GM19239 (cell line): ENCODE measurements at places on chromosomes 6 and 20.

DNA sequence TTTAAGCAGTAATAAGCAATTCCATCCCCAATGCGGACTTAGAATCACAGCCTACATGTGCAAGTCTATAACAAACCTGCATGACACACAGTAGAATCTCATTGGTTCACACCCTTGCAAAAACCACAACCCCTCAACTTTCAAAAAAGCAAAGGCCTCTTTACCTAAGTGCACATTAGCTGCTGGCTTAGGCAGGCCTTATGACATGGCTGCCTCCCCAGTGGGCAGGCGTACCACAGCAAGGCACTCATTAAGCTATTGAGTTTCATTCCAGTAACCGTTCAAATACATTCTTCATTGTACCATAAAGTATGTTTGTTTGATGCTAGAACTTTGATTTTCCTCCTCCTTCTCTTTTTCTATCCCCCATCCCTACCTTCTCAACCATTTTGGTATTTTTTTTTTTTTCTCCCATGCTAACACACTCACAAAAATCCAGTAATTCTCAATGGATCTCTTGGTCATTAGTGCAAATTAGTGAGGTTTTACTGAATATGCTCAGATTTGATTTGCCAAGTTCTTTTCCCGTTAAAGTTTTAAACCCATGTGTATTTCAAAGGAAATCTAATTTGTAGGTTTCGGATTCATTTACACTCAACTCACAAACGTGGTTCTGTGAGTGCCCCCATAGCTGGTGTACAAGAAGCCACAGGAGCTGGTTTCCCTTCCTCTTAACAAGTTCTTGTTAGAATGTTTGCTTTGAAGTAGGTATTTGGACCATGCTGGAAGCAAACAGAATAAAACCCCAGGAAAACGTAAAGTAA is 460.4 kb upstream of the RUNX2 start:
- no peak for DNase-seq

- no peak for DNase-seq
Observed at GRCh38 chr6:73302339-73302738, 39.3 kb upstream of the KHDC1 start.

DNA sequence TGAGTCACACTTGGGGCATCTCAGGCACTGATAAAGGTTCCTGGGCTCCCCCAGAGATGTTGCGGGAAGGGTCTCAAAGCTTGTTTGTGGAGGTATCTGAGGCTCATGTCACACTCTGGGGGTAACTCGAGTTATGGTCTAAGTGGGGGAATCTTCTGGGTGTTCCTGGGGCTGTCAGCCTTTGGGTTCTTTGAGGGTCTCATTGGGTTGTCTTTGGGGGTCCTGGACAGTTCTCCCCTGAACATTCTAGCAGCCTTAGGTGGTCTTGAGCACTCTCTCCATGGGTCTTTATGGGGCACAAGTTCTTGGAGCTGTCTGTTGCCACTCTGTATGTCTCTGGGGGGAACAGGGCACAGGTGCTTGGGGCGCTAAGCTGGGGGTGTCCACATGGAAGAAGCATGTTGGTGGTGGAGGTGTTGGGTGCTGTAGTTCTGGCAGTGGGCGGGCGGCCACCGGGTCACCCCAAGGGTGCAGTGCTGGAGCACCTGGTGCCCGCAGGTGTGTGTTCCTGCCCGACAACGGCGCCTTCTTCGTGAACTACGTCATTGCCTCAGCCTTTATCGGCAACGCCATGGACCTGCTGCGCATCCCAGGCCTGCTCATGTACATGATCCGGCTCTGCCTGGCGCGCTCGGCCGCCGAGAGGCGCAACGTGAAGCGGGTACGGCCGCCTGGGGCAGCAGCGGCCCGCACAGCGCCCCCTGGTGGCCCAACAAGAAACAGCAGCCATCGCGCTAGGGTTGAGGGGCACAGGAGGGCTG is 7.1 kb upstream of the CAPN11 start:
- DNase-seq, result peak; percentile 88

GRCh38 chr20:57840066-57840465 is 130.3 kb upstream of the PMEPA1 start:
- no peak for DNase-seq

GRCh38 chr6:142879527-142879926 is 65.4 kb downstream of the HIVEP2 start:
- no peak for DNase-seq

GRCh38 chr20:35568645-35569044 is 26.8 kb downstream of the ERGIC3 start:
- DNase-seq, result no peak

DNA sequence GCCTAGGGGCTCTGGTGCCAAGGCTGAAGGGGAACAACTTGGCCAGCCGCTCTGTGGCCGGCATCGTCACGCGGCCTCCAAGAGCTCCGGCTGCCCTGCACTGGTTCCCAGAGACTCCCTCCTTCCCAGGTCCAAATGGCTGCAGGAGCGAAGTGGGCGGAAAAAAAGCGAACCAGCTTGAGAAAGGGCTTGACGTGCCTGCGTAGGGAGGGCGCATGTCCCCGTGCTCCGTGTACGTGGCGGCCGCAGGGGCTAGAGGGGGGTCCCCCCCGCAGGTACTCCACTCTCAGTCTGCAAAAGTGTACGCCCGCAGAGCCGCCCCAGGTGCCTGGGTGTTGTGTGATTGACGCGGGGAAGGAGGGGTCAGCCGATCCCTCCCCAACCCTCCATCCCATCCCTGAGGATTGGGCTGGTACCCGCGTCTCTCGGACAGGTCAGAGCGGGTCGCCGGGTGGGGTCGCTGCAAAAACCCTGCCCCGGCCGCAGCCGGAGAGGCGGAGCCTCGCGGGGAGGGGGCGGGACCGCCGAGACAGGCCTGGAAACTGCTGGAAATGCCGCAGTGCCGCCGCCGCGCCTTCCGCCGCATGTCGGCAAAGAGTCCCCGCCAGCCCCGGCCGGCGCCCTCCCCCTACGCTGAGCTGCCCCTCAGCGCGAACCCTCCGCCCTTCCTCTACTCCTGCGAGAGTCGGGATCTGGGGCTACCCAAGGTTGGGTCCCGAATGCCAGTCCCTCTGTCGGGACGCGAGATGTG is 814 bp upstream of the HSP90AB1 start:
- DNase-seq, result no peak

DNA sequence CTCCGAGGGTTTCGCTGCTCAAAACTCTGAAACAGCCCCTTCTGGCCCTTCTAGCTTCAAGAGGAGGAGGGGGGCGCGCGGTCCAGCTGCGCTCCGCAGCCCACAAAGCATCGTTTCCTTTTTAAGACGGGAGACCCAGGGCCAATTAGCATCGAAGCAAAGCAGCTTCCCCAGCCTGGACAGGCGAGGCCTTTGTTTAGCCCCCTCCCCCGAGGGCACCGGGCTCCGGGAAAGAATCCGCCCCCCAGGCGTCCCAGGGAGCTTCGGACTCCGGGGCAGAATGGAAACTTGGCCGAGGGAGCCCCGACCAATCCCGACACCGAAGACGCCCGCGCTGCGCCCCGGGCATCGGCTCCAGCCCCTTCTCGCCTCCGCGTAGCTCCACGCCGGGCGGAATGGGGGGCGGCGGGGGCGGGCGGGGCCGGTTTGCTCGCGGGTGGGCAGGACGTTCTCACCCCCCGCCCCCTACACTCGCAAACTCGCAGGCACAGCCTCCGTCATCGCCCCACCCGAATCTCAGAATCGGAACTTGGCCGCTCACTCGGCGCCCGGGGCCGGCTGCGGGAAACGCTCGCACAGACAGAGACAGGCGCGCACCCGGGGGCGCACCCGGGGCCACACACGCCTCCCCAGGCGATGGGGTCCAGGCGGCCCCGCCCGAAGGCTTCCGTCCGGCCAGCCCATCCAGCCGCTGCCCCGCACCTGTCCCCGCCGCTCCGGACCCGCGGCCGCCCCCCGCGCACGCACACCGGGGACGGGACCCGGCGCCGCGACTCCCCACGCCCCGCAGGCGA is 628 bp downstream of the NKAIN4 start:
- no peak for DNase-seq

DNA sequence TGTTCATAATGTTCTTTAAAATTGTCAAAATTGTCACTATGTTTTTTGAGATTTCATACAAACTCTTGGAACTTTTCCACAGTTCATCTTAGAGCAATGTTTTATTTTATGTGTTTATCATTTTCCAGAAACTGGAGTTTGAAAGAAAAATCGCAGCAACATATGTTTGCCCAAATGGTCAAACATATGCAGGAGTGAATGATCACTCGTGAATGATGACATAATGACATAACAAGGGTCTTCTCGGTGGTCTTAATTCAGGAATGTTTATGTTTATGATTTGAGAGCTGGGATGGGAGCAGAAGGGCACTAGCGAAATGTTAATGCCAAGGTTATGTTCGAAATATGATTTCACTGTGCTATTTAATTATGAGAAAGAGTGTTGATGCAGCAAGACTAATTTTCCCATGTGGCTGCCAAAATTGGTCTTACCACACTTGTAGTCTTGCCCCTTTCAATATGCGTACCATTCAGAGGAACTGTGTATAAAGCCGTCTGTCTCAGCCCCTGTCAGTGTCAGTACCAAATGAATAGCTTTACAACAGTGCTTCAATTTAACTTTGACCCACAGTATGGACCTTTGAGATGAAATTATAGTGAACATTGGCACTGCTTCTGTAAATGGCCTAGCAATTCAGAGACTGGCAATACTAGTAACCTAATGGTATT is 152.3 kb downstream of the CARMIL1 start:
- DNase-seq, result no peak

DNA sequence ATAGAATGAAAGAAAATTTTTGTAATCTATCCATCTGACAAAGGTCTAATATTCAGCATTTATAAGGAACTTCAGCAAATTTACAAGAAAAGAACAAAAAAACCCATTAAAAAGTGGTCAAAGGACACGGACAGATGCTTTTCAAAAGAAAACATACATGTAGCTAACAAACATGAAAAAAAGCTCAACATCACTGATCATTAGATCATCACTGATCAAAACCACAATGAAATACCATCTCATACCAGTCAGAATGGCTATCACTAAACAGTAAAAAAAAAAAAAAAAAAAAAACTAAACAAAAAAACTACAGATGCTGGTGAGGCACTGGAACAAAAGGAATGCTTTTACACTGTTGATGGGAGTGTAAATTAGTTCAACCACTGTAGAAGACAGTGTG is 837.1 kb downstream of the EPHA7 start:
- no peak for DNase-seq

DNA sequence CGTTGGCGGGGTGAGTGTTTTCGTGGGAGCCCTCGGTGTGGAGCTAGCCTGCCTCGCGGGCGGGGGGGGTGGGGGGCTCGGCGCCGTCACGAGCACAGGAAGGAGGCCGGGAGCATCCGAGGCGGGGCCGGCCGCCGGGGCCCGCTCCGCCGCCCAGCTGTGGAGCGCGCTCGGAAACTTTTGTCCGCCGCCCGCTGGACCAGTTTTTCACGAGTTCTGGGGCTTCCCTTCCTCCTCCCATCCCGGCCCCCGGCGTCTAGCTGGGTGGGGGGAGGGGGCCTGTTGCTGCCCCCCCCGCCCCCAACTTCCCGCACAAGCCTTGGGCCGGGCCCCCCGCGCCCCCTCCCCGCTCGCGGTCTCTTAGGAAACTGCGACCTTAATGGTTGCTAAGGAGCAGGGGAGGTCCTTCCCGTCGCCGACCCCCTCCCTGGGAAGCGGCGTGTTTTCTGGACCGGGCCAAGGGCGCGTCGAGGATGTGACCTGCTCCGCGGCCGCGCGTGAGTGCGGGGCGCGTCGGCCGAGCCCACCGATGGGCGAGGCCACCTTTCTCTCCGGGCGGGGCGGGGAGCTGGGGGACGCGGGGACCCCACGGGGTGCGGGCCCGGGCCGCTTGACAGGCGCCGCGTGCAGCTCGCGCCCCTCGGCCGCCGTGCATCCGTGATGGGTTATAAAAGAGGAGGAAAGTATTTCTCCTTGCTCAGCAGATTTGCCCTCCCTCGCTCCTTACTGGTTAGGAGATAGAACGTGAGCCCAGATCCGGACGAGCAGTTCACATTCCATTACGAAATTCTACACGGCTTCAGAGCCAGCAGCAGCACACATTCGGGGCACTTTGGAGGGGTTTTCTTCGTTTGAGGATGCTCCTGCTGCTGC is 1.4 kb downstream of the RREB1 start:
- no peak for DNase-seq

- DNase-seq, result no peak
Observed at GRCh38 chr20:42961771-42962170, 227.9 kb downstream of the PTPRT start.

DNA sequence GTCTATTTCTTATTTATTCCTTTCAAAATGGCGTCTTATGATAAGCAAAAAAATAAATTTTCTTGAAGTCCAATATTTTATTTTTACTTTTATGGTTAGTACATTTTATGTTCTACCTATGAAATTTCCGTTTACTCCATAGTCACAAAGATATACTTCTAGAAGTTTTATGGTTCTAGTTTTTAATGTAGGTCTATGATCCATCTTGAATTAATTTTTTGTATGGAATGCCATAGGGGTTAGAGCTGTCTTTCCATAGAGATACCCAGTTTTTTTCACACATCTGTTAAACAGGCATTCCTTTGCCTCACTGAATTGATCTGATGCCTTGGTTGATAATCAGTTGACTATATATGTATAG is 24.9 kb upstream of the ASIP start:
- DNase-seq, result no peak

- DNase-seq, result no peak
Observed at GRCh38 chr20:59783641-59784010, 149.8 kb downstream of the SYCP2 start.
